BE2C (cell line): ENCODE measurements at places on chromosomes 5 and 9.
A peak's percentile ranks its signal among the peaks of the same experiment; 100 is the strongest.

DNA sequence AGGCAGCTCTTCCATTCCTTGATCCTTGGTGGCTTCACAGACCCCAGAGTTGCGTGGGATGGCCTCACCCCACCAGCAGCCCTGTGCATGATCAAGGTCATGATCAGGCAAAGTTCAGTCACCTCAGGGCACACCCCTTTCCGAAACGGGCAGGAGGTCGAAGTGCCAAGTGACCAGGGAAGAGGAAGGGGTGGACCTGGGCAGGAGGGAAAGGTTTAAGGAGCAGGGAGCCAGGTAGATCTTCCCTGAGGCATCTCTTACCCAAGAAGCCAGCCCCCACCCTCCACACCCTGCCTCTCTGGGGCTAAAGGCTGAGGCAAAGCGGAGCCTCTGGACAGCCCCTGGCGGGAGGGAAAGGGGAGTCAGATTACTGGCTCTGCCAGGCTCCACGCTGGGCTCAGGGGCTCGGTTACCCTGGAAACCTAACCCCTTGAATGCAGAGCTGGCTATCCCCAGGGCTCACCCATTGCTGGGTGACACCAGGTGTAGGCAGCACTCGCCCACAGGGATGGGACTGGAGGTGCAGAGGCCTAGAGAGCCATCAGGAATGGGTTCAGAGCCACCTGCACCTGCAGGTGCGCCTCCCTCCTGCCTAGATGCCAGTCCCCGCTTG is 3.6 kb downstream of the MGAT4B start:
- DNase-seq, result no peak

DNA sequence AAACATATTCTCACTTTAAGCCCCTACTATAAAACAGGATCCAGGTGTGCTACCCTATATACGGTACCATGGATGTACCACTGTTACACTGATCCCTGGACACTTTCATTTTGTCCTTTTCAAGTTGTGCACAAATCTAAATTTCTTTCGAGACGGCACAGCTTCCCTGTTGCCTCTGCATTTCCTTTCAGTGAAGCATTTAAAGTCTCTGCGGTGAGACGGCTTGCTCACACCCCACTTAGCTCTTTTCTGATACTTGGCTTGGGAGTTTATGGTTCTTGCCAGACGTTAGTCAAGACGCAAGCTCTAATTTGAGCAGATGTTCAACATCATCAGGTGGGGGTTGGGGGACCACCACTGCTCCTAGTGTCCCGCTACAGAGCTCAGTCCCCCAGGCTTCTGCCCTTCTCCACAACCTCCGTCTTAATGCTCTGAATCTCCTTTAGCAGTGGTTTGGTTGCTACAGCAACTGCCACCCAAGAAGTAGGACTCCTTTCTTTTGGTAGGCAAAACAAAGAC is 15.8 kb downstream of the F2RL2 start:
- DNase-seq, result no peak

GRCh38 chr5:55421074-55421529 is 113.3 kb downstream of the MTREX start:
- no peak for DNase-seq

DNA sequence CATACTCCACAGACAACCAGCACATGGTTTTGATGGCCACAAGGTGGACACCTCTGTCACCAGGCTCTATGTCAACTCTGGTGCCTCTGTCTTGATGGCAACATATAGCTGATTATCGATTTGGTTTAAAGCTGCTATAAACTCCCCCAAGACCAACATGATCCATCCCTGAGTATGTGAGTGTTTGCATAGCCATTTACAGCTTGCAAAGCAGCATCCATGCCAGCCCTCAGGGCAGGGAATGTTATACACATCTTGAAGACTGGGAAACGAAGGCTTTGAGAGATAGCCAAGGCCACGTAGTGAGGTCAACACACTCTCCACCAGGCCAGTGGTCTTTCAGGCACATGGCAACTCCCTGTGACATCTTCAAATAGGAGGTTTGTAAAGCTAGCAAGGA is 40.3 kb upstream of the BRINP1 start:
- DNase-seq, result no peak

DNA sequence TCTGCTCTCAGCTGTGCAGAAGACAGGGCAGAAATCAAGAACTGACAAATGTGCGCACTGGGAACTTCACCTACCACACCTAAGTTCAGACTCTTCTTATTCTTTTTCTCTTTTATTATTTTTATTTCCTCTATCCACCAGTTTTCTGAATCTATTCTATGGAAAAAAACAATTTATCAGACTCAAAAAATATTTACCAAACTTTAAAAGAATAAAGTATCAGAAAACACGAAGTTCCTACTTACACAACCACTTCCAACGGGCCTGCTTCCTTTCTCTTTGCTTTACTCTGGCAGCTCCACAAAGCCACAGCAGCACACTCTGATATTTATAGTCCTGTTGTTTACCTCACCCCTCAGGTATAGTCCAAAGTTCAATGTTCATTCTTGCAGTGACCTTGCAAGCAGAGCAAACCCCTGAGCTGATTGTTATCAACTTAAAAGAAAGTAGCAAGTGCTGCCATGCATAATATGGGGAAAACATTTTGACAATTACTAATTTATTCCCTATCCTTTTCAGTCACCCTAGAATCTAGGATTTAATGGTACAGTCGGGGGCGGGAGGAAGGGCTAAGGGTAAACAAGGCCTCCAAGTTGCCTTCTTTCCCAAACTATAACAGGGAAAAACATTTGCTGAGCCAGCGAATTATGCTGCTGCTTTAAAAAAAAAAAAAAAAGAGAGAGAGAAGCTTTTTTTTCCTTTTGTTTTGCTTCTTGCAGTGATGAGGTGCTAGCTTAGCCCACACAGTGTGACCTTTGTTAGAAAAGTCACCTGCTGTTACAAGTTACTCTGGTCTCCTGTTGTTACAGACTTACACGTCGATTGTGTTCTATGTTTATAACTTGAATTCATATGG is at the start of gene SELENOP:
SELENOP (minus strand) TSS at position 302 of the 856 bp plus-strand sequence. CDS start 3,539 bp downstream, outside the sequence.
- DNase-seq, result no peak

- DNase-seq, result peak; percentile 75
Observed at GRCh38 chr5:172713113-172713808, 57.7 kb downstream of the DUSP1 start.

DNA sequence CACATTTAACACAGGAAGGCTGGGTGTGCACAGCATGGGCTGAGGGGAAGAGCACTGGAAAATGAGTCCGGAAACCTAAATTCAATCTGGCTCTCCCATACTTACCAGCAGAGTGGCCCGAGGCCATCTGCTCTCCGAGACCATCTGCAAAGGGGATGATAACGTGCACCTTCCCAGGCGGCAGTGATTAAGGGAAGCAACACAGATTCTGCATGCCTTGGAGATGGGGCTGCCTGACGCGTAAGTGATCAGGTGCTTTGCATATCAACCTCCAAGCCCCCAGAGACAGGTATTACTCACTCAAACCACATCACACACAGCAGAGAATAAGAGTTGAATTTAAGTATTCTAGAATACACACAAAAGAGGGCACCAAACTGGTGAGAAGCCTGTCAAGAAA is 9.1 kb downstream of the EPB41L4B start:
- peak; percentile 43 for DNase-seq

DNA sequence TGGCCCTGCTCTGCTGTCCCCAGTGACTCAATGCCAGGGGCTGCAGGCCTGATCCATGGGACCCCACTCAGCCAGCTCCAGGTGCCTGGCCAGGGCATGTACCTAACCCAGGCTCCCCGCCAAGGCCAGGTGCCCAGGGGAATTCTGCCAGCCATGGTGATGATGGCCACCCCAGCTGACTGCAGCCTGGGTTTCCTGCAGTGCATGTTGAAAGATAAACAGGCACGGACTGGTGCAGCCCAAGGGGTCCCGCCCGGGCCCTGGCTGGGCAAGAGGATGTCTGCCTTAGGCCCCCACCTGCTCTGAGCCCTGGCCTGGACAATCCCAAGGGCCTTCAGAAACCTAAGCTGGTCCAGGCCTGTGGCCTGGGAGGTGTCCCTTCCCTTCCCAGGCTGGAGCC is 1.2 kb downstream of the ABCA2 start:
- peak; percentile 63 for DNase-seq

DNA sequence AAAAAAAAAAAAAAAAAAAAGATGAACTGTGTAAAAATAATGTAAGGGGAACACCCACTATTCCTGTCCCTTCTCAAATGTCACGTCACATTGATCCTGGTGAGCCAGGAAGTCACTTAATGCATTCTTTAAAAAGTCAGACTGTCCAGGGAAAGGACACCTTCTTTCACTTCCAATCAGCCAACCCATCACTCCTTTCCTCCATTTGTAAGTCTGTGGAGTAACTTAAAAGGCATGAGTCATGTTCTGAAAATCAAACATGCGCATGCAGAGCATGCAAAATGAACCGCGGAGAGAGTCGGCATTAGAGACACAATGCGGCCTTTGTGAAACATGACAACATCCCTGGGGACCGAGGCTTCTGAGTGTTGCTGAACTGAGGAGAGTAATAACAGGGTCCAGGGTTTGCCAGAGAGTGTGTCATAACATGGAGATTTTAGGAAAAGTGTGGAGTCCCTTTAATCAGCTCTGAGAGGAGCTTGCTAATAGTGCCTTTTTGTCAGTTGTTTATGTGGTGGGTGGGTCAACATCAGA is 77.6 kb upstream of the SEMA6A start:
- DNase-seq, result peak; percentile 84

DNA sequence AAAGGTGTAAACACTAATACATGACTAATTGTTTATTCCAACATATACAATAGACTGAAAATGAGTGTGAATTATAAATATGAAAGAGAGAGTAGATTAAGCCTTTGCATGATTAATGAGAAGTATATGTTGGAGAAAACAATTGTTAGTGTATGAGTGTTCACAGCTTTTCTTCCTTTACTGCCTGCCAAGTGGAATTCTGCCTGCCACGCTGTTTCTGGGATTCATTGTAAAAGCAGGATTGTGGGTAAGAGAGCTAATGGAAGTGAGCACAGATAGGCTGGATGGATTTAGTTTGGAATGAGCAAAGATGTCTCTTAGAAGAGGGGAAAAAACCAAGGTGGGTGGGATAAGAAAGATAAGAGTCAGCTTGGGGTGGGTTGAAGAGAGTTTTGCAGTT is 129.6 kb upstream of the NMUR2 start:
- no peak for DNase-seq

- DNase-seq, result no peak
Observed at GRCh38 chr9:33818167-33818846, 1.3 kb downstream of the UBE2R2 start.

DNA sequence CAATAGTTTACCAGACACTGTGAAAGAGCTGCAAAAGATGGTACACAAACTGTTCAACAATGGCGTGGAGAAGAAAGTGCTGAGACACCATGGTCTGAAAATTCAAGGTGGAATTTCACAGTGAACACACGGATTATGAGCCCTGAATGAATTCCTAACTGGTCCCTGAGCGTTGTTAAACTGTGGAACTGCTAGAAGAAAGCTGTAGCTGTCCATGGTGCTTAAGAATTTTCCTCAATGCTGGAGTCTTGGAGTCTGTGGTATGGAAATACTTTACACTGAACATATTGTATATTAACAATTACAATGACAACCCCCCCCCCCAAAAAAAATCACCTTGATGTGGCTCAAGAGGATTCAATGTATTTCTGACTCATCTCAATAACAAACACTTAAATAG is 68.5 kb downstream of the SLC24A2 start:
- DNase-seq, result no peak

GRCh38 chr9:13665418-13666066 is 386.1 kb upstream of the MPDZ start:
- no peak for DNase-seq

GRCh38 chr5:169710675-169711074 is 73.6 kb downstream of the DOCK2 start:
- DNase-seq, result no peak
